ENCODE measurements at places on chromosomes 11 and 22.

DNA sequence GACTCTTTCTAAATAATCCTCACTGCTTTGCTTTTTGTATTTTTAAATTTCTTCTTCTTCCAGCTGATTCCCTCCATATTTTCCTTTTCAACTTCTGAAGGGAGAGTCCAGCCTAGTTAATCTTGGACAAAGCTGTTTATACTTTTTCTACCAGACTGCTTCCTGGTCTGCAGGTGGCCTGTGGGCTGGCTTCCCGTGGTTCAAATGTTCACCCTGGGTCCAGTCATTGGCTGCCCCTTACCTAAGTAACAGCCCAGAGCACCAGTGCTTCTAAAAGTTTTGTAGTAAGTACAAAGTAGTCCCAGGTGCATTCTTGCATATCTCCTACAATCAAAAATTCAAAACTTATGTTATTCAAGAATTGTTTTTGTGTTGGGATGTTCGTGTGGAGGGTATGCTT is 19.1 kb downstream of the ZNF143 start:
- DNase-seq = no peak

DNA sequence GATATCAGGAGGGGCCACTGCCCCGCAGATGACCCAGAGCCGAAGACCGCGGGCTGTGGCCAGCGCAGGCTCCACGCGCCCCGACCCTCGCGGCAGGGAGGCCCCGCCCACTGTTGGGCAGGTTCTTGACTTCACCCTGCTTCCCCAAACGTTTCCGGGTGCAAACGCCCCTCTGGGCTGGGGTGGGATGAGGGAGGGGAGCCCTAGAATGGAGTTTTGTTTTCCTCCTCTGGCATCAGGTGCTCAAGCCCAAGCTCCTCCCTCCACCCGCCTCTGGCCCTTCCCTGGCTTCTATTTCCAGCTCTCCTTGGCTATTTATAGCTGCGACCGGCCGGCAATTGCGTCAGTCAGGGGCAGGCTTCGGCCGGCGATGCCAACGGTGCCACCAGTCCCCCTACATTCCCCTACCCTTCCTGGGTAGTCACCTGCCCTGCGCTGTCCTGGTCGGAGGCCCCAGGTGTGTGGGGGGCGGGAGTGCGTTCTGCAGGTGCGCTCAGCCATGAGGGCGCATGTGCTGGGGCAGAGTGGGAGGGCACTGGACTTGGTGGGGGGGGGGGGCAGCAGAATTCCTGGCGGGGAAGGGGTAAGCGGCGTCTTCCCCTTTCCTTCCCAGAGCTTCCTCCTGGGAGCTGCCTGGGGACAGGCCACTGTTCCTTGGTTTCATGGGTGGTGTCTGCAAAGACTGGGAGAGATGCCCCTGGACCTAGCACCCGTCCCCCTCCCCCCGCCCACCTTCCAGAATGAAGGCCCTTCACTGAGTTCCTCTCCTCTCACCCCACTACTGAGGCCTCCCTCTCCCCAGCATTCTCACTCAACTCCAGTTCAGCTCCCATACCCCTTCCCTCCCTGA is 23.6 kb downstream of the DUSP8 start:
- DNase-seq = no peak

GRCh38 chr22:41382610-41383009 is 868 bp downstream of the TEF start:
- DNase-seq = no peak

DNA sequence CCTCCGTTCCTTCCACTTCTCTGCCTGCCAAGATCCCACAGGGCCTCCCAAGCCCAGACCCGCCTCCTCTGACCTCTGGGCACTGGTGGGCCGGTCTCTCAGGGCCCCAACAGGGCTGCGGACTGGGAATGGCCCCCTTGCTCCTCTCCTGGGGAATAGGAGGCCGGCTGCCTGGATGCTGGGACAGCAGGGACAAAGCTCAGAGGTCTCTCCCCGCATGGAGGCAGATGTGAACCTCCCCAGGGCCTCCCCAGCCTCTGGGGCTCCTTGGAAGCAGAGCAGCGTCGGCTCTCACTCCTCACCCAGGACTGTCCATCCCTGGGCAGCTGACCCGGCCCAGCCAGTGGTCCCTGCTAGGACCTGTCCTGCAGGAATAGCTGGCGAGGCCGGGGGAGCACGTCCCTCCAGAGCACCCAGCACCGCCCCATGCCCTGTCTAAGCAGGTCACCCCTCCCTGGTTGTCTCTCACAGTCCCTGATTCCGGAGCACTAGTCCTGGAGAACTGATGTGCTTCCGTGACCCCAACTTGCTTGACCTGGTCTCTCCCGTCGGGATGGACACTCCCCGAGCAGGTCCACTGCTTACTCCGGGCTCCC is 85.8 kb downstream of the RTL6 start:
- DNase-seq = no peak
